ENCODE measurements at places on chromosomes 2 and 18.

GRCh38 chr2:219418155-219419011 is at the start of gene DES:
TSS of gene DES (plus strand) at chr2:219418377. CDS start at chr2:219418463, 86 bp downstream.
- no peak for DNase-seq

- DNase-seq = no peak
Measured at GRCh38 chr2:46276642-46277041, 20.6 kb upstream of the EPAS1 start.

DNA sequence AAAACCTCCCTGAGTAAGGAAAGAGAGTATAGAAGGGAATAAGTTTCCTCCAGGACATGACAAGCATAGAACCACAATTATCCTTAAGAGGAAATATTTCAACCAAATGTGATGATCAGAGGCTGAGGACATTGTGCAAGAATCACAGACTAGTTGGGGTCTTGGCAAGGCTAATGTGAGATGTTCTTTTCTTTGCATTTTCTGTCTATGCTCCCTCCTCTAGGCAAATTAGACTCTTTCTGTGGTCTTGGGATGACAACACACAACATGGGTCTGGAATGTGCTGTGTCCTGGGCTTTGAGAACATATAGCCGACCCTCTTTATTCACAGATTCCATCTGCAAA is 32.0 kb upstream of the IL1RL1 start:
- no peak for DNase-seq

DNA sequence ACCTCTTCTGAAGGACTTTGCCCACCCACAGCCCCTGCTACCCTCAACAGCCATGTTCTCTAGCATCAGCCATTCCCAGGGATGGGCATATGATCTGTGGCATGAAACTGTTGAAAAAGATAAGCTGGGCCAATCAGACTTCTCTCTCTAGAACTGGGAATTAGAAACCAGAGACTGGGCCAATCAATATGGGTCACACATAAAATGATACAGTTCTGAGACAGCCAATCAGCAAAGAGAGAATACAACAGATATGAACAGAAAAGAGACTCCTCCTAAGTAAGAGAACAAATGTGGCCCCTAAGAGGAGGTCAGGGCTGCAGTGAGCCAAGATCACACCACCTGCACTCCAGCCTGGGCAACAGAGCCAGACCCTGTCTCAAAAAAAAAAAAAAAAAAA is 2.1 kb downstream of the KIDINS220 start:
- DNase-seq = no peak

DNA sequence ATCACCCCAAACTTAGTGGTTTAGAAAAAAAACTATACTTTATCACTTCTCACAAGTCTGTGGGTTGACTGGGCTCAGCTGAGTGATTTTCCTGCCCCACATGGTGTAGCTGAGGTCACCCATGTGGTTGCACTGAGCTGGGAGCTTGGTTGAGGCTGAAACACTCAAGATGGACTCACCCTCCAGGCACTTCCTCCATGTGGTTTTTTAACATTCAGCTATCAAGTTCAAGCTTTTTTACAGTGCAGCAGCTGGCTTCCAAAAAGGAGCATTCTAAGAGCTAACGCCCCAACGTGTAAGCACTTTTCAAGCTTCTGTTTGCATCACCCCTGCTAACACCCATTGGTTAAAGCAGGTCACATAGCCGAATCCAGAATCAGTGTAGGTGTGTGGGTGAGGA is 105.9 kb upstream of the CREB1 start:
- DNase-seq = no peak

- no peak for DNase-seq
Measured at GRCh38 chr2:101692766-101693165, 4.7 kb upstream of the MAP4K4 start.

- no peak for DNase-seq
Measured at GRCh38 chr2:180319586-180320405, 312.7 kb upstream of the CWC22 start.

DNA sequence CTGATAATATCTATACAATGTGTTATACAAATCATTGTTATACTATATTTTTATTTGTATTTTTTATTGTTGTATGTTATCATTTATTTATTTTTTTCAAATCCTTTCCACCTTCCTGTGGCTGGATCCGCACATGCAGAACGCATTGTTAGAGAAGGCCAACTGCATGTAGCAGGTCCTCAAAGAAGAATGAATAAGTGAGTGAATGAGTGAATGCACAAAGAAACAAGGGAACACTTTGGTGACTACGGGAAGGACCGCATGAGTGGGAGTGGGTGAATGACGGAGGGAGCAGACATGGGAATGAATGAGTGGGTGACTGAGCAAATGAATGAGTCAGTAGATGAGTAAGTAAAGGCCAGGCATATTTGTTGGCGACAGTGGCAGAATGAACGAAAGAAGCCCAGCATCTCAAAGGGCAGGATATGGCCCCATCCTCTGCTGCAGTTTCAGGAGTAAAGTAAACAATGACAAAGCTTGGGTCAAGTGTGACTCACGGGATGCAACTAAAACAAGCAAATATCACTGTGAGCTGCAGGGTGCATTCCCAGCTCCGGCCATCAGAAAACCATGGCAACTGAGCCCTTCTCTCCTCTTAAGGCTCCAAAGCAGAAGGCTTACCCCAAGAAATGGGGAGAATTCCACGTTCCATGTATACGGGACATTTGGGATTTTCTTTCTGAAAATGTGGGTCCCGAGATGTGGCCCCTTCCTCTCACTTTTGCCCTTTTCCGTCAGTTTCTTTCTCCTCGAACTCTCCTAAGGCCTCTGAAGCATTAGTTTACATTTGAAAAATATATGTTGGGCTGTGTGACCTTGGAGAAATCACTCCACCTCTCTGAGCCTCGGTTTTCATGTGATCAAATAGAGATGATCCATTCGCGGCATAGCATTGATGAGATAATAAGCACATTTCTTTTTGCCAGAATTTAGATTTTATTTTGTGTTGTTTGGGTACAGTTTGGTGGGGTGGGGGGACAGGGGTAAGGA is 24.5 kb downstream of the KCNF1 start:
- DNase-seq = no peak

- DNase-seq = no peak
Measured at GRCh38 chr2:42199626-42200025, 30.5 kb downstream of the EML4 start.

- no peak for DNase-seq
Measured at GRCh38 chr2:234273887-234274584, 222.8 kb downstream of the ARL4C start.

GRCh38 chr2:43097644-43098408 is 128.6 kb downstream of the ZFP36L2 start:
- no peak for DNase-seq

GRCh38 chr2:69181806-69182427 is 168.9 kb downstream of the ANTXR1 start:
- DNase-seq = no peak

DNA sequence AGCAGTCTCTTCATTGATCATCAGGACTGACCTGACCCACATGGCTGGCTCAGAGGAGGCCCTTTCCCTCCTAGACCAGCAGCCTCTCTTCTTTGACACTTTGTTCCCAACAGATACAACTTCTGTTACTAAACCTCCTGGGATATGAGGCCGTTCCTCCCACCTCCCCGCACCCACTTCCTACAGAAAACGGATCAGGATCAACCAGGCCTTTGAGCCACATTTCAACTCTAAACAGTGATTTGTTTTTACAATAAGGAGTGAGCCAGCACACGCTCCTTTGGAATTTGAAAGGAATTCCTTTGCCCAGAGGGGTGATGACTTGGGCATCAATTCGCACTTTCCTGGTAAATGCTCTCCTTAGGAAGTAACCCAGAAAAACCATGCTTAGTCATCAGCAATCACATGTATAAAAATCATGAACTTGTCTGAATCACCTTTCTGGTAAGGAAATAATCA is 180.4 kb downstream of the FAM124B start:
- DNase-seq = no peak

DNA sequence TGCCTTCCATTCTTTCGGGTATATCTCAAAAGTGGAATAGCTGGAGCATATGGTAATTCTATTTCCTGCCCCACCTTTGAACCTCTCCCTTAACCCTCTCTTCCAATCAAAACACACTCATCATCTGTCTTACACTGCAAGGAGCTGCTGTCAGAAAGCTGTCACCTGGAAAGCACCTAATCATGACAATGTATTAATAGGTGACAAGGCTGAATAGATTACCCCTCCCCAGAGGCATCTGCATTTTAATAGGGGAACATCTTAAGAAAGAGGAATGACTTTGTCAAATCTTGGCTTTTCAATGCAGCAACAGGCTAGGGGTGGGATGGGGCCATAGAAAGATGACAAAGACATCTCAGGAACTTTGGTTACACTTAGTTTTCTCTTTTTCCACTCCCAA is 41.3 kb downstream of the CHMP3 start:
- no peak for DNase-seq

- DNase-seq = no peak
Measured at GRCh38 chr2:150341982-150342680, 145.3 kb downstream of the RND3 start.

GRCh38 chr18:48544116-48544515 is 5.3 kb downstream of the CTIF start:
- no peak for DNase-seq

DNA sequence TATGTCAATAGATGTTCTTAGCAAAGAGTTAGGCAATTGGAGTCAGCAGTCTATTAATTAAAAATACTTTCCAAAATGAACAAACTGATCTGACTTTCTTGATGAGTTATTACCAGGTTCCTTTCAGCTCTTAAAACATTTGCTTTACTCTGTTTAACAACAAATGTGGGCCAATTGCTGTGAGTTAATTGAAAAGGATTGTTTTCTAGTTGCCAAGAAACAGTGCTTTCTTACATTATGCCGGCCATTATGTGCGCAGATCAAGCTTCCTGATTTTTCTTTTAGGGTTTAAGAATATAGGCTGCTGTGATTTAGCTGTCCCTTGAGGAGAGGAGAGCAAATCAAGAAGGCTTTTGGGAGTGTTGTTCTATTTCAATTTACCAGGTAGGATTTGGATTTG is 50.5 kb upstream of the ITPRID2 start:
- DNase-seq = no peak

DNA sequence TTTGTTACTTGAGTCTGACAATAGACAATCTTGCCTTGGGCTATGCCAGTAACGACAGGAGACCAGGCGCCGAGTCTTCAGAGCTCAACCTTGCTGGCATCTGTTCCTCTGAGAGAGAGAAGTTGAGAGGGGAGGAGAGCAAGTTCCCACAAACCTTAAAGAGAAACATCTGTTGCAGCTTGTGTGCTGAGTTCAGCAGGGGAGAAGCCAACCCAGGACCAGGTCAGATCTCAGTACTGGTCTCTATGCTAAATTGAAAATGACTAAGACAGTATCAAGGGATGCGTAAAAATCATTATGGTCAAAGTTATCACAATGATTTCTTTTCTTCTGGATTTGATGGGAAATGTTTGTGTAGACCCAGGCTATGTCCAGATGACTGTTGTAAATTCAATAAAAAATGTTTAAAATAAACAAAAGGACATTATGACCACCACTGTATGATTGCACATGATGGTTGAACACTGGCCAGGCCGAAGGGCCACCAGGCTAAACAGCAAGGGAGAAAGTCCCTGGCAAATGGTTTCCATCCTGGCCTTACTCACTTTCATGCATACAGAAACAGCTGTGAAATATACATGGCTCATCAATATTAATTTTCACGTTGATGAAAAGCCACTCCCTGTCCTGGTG is 100.3 kb upstream of the PMAIP1 start:
- DNase-seq = no peak

DNA sequence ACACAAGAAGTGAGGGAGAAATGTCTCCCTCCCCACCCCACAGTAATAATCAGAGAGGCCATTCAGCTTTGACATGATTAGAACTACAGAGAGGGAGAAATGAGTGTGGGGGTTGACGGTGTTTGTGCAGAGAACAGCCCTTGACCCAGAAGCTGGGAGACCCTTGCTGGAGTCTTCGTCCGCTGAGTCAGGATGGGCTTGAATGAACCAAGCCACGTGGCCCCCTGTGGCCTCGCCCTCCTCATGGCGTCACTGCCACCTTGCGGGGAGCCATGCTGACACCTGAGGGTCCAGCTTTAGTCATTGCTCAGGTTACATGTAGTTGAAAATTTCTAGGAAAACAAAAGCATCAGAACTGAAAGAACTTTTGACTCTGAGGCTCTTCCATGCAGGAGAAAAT is 101.2 kb downstream of the DGKD start:
- no peak for DNase-seq

DNA sequence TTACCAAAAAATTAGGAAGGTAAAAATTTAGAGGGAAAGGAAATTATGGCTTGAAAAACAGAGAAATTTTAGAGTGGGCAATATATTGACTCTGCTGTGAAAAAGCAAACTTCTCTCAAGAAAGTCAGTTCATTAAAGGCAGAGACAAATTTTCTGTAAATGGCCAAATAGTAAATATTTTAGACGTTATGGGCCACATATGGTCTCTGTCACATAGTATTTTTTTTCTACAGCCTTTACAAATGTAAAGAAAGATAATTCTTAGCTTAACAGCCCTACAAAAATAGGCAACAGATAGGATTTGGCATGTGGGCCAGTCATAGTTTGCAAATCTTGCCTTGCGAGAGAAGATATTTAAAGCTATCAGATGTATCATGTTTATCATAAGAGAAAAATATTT is 1750.4 kb downstream of the SUCLG1 start:
- no peak for DNase-seq

DNA sequence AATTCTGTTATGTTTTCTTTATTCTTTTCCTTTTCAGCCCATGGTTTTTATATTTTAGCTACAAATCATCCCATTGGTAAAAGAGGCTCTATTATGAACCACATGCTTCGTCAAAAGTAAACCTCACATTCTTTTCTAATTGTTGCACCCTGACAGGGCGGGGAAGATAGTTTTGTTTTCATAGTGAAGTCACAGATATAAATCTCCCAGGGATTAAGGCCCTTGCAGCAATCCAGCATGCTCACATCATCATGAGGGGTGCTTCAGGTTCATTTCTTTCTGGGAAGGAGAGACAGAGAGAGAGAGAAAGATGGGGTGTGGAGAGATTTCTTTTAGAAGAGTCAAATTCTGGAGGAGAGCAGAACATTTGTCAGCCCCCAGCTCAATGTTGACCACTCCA is 124.5 kb upstream of the CDC42EP3 start:
- DNase-seq = no peak

GRCh38 chr18:31207391-31207790 is 44.7 kb upstream of the DSC1 start:
- no peak for DNase-seq

DNA sequence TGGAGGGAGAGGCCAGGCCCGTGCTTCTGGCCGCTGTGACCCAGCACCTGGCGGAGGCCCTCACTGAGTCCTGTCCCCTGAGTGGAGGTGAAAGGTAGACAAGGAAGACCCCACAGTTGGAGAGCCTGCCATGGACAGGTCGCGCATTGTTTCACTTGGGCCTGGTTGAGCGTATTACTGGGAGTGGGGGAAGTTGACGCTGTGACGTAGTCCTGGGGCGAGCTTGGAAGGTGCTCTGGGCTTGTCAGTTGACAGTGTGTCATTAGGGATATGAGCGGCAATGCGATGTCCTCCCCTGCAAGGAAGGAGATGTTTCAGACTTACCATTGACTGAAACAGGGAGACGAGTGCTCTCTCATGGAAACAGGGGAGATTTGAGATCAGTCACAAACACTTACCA is 127.1 kb downstream of the SH3RF3 start:
- no peak for DNase-seq

GRCh38 chr2:54572636-54573536 is 116.8 kb downstream of the SPTBN1 start:
- no peak for DNase-seq

GRCh38 chr18:27604583-27604982 is 419.5 kb upstream of the CHST9 start:
- no peak for DNase-seq

- DNase-seq = no peak
Measured at GRCh38 chr2:48259811-48260210, 270.1 kb upstream of the STON1 start.

- DNase-seq = no peak
Measured at GRCh38 chr18:77400561-77400960, 150.9 kb downstream of the GALR1 start.

Data from WERI-Rb-1 (cell line).